ENCODE measurements at places on chromosomes 2 and 18. TPM values are rescaled to one million over a fixed set of nuclear protein-coding genes. Genes with fewer than 3 reads are reported as not detected.

DNA sequence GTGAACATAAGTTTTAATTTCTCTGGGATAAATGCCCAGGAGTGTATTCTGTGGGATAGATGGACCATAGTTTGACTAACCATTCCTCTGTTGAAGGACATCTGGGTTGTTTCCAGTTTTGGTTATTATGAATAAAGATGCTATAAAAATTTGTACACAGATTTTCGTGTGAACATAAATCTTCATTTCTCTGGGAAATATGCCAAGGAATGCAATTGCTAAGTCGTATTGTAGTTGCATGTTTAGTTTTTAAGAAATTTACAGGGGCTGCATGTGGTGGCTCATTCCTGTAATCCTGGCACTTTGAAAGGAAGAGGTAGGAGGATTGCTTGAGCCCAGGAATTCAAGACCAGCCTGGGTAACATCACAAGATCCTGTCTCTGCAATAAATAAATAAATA, 6.9 kb upstream of the SLC11A1 start:
- no peak for DNase-seq

- DNase-seq = peak; percentile 62
These were observed at the start of gene SCN9A for GRCh38 chr2:166375736-166376487. Gene SCN9A, minus strand, starts transcription at chr2:166375944. Its CDS starts 64,188 bp downstream, at chr2:166311756.

GRCh38 chr2:101779190-101779589, 81.7 kb downstream of the MAP4K4 start:
- DNase-seq = no peak

DNA sequence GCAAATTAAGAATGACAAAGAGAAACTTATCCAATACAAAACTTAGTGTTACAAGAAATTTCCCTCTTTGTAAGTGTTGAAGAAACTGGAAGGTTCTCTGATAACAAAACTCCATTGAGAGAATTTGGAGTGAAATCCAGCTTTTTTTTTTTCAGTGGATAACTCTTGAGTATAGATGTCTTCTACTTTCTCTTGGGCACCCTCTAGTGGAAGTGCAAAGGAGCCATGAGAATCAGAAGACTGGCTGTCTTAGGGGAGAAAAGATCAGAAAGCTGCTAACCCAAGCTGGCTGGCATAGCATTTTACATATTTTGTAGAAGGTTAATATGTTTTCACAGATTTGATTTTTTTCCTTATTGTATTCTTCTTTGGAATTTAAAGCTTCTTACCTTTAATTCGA, 138.8 kb upstream of the SATB2 start:
- no peak for DNase-seq

- no peak for DNase-seq
These were observed 830.4 kb downstream of the DCDC2C start for GRCh38 chr2:4533806-4534205.

- DNase-seq = no peak
These were observed 295.4 kb downstream of the CELF4 start for GRCh38 chr18:37270038-37270665.

The AKAIN1 gene
- total RNA-seq = not detected

The SCYGR4 gene
- not detected for total RNA-seq

The PASK gene
- 0.98 TPM for total RNA-seq

The ANKAR gene
- 4.9 TPM for total RNA-seq

GRCh38 chr2:47251404-47251675, 96.2 kb upstream of the STPG4 start:
- no peak for DNase-seq

Measured in right atrium auricular region (tissue), 2 donors.